NCI-H524 (cell line): ENCODE measurements at places on chromosomes 11 and 22.
A peak's percentile ranks its signal among the peaks of the same experiment; 100 is the strongest.

GRCh38 chr11:100831929-100832494 is 144.9 kb downstream of the ARHGAP42 start:
- DNase-seq, result no peak

DNA sequence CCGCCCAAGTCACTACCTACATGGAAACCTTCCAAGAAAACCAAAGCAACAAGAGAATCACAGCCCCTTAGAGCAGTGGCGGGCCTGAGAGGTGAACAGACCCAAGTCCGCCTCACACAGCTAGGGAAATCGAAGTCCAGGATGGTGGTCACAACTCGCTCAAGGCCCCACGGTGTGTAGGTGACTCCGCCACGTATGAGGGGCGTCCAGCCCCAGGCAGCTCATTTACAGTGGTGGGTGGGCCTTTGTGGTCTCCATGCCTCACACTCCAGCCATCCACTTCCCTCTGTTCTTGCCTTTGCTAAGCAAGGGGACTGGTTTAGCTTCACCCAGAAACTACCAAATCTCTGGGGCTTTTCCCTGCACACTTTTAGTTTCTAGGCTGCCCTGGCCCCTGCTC is 9.7 kb upstream of the TCF20 start:
- DNase-seq, result no peak

DNA sequence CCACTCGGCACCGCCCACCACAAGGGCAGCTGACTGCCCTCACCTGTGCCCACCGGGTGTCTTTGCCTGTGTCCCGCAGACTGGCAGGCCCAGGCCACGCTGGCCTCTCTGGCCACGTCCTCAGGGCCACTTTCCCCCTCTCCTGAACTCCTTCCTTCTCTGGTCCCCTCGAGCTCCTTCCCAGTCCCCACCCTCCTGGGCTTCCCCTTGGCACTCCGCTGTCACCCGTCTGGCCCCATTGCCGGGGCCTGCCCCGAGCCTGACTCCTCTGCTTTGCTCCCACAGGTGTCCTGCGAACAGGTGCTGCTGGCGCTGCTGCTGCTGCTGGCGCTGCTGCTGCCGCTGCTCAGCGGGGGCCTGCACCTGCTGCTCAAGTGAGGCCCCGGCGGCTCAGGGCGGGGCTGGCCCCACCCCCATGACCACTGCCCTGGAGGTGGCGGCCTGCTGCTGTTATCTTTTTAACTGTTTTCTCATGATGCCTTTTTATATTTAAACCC is 14.2 kb downstream of the MCAT start:
- no peak for DNase-seq

DNA sequence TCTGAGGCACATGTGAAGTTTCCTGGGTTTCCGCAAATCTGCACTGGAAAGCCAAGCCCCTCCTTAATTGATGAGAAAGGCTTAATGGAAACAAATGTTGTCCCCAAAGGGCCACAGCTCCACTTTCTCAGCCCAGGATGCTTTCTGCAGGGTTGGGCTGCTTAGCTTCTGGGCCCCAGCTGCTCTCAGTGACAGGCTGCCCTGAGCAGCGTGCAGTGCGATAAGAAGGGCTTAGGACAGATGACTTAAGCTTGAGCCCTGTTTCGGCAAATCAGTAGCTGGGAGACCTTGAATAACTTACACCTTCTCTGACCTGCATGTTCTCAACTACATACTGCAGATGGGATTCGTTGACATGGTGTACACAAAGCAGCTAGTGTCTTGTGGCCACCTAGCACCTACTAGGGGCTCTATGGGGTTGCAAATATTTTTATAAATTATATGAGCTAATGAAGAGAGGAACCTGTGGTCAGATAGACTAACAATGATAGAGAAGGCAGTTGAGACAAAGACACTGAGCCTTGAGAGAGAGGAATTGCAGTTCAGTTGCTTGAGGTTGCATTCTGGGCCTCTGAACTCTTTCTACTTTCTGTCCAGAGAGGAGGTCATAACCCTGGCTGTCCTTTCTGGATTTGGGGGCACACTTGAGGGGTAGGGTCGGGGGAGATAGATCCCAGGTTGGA is 11.5 kb downstream of the STX3 start:
- DNase-seq, result peak; percentile 59

DNA sequence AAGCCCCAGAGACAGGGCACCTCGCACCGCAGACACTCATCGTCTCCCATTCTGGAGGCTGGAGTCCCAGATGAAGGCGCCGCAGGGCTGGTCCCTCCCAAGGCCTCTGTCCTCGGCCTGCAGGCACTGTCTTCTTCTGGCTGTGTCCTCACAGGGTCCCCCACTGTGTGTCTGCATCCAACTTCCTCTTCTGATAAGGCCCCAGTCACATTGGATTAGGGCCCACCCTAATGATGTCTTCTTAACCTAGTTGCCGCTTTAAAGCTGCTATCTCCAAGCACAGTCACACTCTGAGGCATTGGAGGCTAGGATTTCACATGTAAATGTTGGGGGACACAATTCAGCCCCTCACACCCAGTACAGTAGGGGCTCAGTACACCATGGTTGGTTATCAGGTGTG is 48.9 kb downstream of the DHCR7 start:
- no peak for DNase-seq

DNA sequence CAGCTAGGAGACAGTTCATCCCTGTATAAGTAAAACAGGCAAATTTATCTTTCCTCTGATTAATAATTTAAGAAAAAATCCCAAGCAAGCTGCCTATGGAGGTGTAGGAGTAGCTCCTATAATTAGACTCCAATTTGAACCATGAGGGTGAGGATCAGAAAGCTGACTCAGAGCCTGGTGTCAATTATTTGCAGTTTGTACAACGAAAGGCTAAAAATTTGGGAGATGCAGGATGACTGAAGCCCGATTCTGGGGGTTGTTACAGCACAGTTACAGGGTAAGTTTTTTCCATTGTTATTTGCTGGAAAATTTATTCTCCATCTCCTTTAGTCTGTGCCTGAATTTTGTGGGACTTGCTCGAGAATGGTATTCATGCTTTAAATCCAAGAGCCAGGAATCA is 359.4 kb upstream of the CCDC90B start:
- DNase-seq, result no peak

DNA sequence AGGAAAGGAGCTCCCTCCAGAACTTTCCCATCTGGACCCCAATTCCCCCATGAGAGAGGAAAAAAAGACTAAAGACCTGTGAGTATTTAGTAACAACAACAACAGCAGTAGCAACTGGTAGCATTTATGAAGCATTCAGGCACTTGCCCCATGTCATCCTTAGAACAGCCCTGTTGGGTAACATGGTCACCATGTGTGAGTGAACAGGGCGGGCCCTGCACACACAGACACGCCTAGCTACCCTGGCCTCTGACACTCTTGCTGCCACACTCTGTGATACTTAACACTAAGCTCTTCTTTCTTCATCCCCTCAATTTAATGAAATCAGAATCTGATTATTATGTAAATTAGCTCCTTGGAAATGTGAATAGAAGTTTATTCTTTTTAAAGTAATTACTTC is 26.1 kb upstream of the SLC25A18 start:
- DNase-seq, result no peak

DNA sequence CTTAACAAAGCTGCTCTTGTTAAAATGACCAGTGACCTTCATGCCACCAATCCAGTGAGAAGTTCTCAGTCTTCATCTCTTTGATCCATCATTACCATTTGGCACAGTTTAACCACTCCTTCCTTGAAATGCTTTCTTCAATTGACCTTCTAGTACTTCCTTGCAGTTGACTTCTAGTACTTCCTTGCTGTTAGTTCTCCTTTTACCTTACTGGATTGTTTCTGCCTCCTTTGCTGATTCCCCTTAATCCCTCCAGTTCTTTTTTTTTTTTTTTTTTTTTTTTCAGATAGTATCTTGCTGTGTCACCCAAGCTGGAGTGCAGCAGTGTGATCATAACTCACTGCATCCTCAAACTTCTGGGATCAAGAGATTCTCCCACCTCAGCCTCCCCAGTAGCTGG is 66.0 kb upstream of the HORMAD2 start:
- DNase-seq, result no peak

- peak; percentile 67 for DNase-seq
These were observed 53.1 kb downstream of the SLC22A12 start for GRCh38 chr11:64643920-64644646.

- DNase-seq, result no peak
These were observed 23.7 kb upstream of the BID start for GRCh38 chr22:17797721-17798559.

GRCh38 chr11:100927579-100927978 is 202.0 kb downstream of the PGR start:
- no peak for DNase-seq

GRCh38 chr11:14746857-14747395 is 103.3 kb downstream of the PDE3B start:
- DNase-seq, result no peak

GRCh38 chr11:65540290-65541092 is 15.6 kb downstream of the SCYL1 start:
- peak; percentile 58 for DNase-seq

GRCh38 chr11:30422447-30423278 is 99.8 kb downstream of the ARL14EP start:
- DNase-seq, result no peak

- DNase-seq, result no peak
These were observed 71.8 kb downstream of the UBASH3B start for GRCh38 chr11:122727101-122727929.

- peak; percentile 61 for DNase-seq
These were observed 4.4 kb downstream of the CAVIN3 start for GRCh38 chr11:6315811-6316425.

GRCh38 chr11:21122523-21122922 is 453.1 kb downstream of the NELL1 start:
- DNase-seq, result no peak

GRCh38 chr11:27150098-27150497 is 109.5 kb downstream of the BBOX1 start:
- no peak for DNase-seq

- peak; percentile 88 for DNase-seq
These were observed 368.9 kb downstream of the BUD13 start for GRCh38 chr11:116403794-116404461.

DNA sequence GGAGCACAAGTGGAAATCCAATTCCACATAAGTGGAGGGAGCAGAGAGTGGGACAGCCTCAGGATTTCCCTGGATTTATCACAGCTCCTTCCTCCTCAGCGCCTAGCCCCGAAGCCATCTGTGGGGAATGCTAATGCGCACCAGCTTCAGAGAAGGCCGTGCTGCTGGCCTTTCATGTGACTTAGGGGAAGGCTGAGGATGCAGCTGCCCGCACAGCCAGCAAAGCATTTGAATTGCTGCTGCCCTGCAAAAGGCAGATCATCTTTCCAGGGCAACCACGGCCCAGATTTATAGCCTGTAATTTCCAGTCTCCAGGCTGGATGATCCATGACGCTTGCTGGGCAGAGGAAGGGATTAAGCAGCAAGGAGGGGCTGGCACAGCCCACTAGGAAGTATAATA is 29.9 kb downstream of the SYN3 start:
- DNase-seq, result peak; percentile 92

GRCh38 chr22:37127350-37127878 is 17.9 kb upstream of the TMPRSS6 start:
- no peak for DNase-seq

DNA sequence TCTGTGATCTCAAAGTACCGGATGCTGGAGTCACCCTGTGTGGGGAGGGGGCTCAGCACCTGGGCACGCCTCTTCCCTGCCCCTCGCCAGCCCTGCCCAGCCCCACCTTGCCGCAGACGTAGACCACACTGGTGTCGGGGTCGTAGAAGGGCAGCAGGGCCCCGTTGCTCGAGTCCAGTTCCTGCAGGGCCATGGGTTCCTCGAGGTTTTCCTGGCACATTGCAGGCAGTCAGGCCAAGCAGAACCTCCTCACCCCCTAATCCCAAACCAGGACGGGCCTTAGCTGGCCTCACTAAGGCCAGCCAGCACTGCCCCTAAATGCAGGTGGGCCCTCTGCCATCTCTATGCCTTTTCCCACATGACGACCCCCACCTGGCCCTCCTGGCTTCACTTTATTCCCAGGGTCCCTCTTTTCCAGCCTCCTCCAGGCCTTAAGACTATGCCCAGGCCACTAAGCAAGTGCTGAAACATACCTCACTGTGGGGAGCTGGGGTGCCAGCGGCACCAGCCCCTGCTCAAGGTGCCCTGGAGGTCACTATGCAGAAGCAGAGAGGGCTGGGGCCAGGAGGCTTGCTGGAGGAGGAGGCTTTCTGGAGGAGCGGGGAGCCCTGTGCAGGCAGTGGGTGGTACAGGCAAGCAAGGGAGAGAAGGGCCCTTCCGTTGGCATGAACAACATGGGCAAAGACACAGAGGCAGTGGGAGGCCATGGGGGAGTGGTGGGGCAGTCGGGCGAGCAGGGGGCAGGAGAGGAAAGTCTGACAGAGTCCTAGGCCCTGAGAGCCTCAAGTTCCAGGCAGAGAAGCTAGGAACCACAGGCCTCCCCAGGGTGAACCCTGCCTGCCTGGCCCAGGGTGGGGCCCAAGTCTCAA is 2.8 kb downstream of the CORO1B start:
- no peak for DNase-seq

GRCh38 chr22:34105461-34106062 is 185.3 kb upstream of the LARGE1 start:
- DNase-seq, result peak; percentile 58

DNA sequence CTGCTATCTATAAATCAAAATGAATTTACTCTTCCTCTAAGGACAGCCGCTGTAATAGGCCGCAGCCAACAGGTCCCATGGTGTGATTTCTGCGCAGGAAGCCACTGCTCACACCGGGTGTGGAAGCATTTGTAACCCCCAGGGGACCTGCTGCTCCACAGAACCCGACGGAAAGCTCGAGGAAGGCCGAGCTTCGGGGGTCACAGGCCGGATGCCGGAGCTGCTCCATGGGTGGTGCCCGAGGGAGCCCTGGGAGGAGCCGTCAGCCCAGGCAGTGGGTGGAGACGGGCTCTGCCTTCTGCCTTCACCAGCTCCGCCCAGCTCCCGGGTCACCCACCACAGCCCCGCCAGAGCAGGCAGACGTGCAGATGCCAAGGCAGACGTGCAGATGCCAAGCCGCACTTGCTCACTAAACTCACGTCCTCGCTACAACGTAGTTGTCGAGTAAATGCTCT is 63.5 kb downstream of the BRD1 start:
- DNase-seq, result peak; percentile 64

DNA sequence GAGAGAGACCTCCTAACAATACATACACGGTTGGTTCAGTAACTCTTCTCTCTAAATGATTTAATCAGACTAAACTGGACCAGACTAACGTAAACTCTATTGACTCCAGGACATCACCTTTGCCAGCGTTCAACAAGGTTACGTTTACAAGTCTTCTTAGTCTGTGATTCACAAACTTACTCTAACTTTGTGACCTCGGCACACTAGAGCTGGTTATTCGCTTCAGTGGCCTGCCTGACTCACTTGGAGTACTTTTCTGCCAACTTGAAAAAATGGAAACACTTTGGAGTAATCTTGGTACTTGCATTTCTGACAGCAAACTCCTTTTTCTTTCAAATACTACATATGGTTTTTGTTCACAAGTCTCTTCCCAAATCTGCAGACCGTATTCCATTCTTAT is 26.2 kb downstream of the MTMR2 start:
- no peak for DNase-seq
